ENCODE measurements at places on chromosomes 1 and 21. TPM values are rescaled to one million over a fixed set of nuclear protein-coding genes. Genes with fewer than 3 reads are reported as not detected.
A peak's percentile ranks its signal among the peaks of the same experiment; 100 is the strongest.

GRCh38 chr1:156434989-156435544 is 65.5 kb downstream of the MEF2D start:
- DNase-seq, result no peak

- no peak for DNase-seq
Observed at GRCh38 chr1:24905979-24906720, 23.9 kb downstream of the RUNX3 start.

DNA sequence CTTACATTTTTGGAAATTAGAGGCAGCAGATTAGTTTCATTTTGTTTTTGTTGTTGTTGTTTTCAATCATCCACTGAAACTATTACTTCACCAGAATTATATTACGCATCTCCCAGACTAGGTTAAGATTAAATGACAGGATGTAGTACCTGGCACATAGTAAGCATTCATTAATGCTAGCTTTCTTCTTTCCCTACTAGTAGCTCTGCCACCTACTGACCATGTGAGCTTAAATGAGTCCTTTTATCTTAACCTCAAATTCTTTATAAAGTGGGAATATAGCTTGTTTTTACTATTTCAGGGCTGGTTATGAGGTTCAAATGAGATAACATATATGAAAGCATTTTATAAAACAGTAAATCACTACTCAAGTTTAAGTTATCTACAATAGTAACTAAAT is 10.2 kb upstream of the ASPM start:
- no peak for DNase-seq

OR2AK2 gene
- not detected for total RNA-seq

CRYAA gene
- not detected for total RNA-seq

OR2G6 gene
- total RNA-seq, result not detected

- peak; percentile 92 for DNase-seq
Observed at GRCh38 chr1:25022361-25023189, 92.5 kb upstream of the RUNX3 start.

GRCh38 chr1:93151474-93151873 is 28.7 kb downstream of the TMED5 start:
- no peak for DNase-seq

DNA sequence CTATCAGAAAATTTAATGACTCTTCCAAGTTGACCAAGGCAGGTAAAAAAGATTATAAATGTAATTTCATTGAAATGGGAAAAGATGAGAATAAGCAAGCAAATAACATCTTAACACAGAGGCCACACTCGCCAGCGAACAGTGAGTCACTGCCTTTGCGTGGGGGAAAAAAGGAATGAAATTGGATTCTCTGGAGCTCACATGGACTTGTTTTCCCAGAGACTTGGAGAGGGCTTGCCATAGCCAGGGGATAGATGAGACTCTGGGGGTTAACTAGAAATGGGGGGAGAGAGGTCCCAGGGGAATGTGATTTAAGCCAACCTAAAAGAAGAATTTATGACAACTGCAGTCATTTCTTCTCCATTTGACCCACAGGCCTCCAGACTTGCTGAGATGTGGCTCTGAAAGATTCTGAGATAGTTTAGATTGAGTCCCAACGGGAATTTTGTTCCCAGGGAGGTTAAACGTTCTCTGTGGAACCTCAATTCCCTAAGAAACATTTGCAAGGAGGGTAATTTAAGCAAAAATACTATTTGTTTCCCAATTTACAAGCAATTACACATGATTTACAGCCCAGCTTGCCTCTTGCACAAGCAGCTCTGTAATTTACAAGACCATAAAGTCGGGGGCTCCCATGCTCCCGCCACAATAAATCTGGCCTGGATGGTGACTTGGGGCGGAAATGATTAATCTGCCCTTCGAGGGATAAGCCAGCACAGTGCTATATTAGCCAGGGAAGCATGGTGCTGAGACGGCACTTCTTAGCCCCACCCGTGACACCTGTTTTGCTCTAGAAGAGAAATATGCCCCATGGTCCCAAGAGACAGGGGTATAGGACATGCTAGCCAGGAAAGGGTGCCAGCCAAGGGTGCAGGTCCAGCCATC is 68.8 kb downstream of the GRIK3 start:
- no peak for DNase-seq

DNA sequence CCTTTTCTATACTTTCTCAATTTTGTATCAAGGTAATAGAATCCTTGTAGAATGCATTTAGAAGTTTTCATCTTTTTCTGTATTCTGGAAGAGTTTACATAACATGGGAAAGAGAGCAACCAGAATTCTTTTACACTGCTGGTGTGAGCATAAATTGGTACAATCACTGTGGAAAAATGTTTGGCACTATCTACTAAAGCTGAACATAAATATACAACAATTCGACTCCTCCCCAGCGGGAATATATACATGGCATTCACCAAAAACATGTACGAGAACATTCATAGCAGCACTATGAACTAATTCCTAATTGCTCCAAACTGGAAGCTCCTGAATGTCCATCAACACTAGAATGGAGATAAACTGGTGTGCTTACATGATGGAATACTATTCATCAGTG is 1.8 kb upstream of the ACBD6 start:
- no peak for DNase-seq

DNA sequence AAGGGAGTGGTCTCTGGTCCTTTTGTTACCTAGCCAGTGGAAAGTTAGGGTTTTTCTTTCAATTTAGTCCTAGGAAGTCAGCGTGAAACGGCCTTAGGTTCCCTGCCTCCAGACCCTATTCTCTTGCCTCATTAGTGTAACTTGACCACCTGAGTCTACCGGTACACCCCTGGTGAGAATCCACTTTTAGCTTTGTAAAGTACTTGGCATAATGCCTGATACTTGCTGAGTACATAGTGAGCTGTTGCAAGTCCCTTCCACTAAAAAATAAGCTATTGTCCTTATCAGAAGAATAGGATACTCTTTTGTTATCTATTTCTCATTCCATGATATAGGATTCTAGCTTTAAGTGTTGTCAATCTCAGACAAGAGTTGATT is 228.8 kb downstream of the ST6GALNAC3 start:
- no peak for DNase-seq

- DNase-seq, result no peak
Observed at GRCh38 chr1:243738020-243738419, 112.0 kb downstream of the AKT3 start.

SRP9 gene
- total RNA-seq, result 210 TPM

GUCA2B gene
- not detected for total RNA-seq

- DNase-seq, result no peak
Observed at GRCh38 chr1:83499998-83500397, 498.9 kb downstream of the TTLL7 start.

GRCh38 chr1:116753312-116753711 is 918 bp upstream of the CD2 start:
- DNase-seq, result no peak

GRCh38 chr1:99599678-99600175 is 46.2 kb upstream of the PALMD start:
- DNase-seq, result peak; percentile 65

DNA sequence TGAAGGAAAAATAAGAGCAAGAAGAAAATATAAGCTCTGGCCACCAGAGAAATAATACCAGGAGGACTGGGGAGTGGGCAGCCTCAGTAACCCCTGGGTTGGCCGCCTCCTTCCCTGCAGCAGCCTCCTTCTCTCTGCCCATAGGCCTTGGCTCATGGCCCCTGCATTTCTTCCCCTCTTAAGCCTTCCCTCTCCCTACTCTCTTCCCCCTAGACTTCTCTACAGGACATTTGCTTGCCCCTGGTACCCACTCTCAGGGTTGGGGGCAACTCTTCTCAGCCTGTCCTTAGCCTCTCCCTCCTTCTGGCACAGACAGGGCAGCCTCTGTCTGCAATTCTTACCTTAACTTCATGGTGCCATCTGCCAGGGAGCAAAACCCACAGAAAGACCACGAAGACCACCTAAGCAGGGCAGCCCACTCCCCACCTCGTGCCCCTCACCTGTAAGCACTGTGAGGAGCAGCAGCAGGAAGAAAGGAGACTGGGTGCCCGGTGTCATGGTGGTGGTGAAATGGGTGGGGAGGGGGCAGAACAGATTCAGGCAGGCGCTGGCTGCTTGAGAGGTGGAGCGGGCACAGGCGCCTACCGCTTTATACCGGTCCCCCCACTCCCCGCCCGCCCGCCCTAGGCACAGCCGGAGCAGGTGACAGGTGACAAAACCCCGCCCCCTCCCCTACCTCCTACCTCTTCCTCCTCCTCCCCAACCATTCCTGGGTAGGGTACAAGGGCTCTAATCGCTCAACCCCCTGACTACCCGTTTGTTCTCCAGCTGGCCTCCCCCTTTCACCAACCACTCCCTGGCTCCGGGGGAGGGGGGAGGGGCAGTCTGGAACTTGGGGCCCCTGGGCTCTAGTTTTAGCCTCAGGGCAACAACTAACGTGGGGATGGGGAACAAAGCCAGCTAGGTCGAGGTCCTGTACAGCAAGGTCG is 15.1 kb downstream of the THBS3 start:
- DNase-seq, result no peak

DNA sequence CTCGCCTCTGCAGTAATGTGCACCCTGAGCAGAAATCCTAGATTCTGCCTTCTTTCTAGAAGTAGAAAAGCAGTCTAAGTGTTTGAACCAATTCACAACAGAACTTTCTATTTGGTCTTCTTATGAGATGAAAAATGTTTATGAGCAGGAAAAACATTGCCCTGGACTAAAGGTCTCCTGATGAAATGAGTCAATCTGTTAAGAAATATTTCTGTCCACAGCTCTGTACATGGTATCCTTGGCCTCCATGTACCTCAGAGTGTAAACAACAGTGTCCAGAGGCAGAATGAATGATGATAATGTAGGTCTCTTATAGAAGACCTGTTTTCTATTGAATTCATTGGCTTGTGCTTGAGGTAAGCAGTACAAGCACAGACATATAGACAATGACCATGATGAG is 6.2 kb upstream of the APCS start:
- no peak for DNase-seq

- no peak for DNase-seq
Observed at GRCh38 chr1:156664767-156665411, 12.3 kb downstream of the NES start.

GRCh38 chr1:203098445-203098844 is 12.6 kb upstream of the MYOG start:
- DNase-seq, result no peak

S100A14 gene
- not detected for total RNA-seq

C1orf87 gene
- not detected for total RNA-seq

SLC1A7 gene
- 0.09 TPM for total RNA-seq

ST6GALNAC3 gene
- 0.97 TPM for total RNA-seq

- DNase-seq, result no peak
Observed at GRCh38 chr1:1051127-1051810, 22.8 kb downstream of the RNF223 start.

DNA sequence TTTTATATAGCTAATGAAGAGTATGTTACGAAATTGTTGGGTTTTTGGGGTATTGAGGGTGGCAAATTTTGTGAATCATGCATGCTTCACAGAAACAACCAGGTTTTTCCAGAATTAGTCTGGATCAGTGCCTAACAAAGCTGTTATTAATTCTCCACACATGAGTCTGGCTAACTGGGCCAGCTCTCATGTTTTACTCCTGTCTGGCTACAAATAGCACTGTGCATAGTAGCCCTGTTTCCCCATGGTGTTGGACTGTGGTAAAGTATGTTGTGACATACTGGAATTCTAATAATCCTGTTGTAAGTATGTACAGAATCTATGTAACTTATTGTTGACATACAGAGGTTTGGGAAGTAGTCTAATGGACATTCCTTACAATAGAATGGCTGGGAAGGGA is 35.8 kb downstream of the S100B start:
- no peak for DNase-seq

DNA sequence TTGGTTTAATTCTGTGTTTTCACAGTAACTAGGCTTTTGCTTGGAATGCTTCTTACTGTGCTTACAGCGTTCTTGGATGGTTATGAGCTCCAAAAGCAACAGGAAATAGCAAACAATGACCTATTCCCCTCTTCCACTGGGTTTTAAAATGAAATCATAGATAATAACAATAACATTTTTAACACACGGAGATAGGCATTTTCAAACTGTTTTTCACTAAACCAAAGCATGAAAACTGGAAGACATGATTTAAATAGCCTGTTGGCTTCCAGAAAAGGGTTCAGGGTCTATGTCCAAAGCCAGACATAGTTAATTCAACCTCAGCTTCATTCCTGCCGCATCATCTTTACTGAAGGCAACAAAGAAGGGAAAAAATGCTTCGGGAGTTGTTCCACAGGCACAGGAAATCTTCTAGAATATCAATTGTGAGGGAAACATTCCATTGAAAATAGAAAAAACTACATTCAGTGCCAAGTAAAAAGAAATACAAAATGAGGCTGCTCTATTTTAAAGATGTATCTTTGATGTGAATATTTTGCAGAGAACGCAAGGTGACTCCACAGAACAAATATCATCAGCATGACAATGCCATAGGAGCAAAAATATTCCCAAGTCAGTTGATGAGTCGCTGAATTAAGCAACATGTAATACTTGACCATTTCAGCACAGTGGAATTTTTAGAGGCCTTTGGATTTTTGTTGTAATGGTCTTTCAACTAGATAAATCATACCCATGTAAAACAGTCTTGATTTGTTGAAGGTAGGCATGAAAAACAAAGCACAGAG is 80.7 kb downstream of the NID1 start:
- peak; percentile 86 for DNase-seq

A3GALT2 gene
- total RNA-seq, result not detected
